ENCODE measurements at places on chromosomes 5 and 9.

GRCh38 chr5:140094889-140095288 lies 19.0 kb upstream of the PURA start:
- DNase-seq = no peak

DNA sequence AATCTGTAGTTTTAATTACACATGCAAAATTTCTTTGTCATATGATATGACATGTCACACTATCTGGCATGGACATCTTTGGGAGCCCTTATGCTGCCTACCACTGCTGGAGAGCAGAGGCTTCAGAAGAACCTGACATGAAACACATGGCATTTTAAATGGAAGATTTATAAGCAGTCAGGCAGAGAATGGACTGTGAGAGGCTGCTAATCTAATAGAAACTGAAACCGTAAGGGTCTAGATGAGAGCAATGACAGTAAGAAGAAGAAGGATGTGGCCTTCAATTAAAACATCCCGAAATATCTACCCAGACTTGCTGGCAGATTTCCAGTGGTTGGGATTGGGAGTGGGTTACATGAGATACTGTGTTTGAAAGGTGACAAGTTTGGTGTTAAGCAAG lies 149.8 kb downstream of the MACIR start:
- no peak for DNase-seq

DNA sequence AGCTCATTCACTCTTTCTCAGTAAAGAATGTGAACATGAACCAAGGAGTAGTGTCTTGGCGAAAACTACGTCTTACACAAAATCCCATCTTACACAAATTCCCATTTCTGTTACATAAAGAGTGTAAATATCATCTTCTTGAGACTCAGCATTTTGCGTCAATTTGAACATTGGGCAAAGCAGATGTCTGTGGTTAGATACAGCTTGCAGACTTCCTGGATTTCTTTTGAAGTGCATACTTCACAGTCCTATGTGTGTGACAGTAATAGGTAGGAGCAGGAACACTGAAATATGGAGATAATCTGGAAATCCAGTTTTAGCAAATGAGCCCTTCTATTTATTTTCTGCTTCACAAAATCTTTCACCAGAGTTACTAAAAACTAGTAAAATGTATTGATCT lies 58.8 kb downstream of the C6 start:
- no peak for DNase-seq

GRCh38 chr5:181255836-181256578 lies 4.9 kb downstream of the TRIM52 start:
- DNase-seq = no peak

DNA sequence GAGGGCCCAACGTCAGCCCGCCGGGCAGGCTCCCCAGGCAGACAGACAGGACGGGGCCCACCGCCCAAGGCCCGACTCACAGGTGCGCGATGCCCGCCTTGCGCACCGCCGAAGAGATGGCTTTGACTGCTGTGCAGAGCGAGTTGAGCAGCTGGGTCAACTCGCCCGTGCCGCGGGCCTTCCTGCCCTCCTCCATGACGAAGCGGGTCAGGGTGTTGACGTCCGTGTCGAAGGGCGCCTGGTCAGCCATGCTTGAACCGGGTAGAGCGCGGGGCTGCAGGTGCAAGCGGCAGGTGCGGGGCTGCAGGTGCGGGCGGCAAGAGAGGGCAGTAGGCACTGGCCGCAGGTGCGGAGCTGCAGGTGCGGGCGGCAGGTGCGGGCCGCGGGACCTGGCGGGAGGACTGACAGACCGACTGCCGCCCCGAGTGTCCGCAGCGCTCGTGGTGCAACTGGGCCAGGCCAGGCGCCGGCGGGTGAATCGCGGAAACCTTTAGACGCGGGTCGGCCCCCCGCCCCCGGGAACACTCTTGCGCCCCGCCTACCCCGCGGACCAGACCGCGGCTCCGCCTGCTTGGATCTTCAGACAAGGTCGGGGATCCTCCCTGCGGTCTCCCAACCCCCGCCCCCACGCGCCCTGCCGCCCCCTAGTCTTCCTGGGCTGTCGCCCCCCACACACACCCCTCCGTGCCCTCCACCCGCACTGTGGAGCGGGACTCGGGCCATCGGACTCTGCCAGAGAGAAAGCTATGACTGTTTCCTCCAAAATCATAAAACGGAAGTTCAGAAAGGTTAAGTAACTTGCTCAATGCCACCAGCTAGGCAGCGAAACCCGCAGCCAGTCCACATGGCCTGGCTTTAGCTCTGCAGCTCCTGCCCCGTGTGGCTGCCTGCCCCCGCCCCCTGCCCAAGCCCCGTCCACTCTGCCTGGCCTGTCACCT lies at the start of gene FBP1:
TSS of gene FBP1 (minus strand) at position 458 of the 938 bp plus-strand sequence. CDS start at position 250, 208 bp downstream.
- DNase-seq = no peak

GRCh38 chr9:36136894-36137391 lies 410 bp downstream of the GLIPR2 start:
- DNase-seq = no peak

DNA sequence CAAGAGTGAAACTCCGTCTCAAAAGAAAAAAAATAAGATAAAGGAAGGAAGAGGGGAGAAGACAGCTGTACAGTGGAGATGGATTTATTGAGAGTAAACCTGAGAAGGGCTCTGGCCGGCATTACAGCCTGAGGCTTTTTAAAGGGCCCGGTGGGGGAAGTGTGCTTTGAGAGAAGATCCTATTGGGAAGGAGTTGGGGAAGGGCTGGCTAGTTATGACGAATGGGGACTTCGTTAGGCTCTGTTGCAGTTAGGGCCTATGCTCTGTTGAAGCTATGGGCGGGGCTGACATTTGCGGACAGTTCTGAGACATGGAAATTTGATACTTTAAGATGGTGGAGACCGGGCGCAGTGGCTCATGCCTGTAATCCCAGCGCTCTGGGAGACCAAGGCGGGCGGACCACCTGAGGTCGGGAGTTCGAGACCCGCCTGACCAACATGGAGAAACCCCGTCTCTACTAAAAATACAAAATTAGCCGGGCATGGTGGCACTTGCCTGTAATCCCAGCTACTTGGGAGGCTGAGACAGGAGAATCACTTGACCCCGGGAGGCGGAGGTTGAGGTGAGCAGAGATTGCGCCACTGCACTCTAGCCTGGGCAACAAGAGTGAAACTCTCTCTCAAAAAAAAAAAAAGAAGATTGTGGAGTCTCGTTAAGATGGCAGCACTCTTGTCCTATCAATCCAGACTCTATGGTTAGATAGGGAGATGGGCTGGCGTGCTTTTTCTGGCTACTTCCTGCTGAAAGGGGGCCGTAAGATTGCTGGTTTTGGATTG lies 33.2 kb downstream of the C9orf50 start:
- no peak for DNase-seq

GRCh38 chr5:57486027-57486602 lies 3.5 kb upstream of the ACTBL2 start:
- DNase-seq = no peak

GRCh38 chr5:139389701-139390638 lies at the start of gene MZB1:
Gene MZB1, minus strand, starts transcription at chr5:139389913. Its CDS starts 57 bp downstream, at chr5:139389856.
- DNase-seq = no peak

DNA sequence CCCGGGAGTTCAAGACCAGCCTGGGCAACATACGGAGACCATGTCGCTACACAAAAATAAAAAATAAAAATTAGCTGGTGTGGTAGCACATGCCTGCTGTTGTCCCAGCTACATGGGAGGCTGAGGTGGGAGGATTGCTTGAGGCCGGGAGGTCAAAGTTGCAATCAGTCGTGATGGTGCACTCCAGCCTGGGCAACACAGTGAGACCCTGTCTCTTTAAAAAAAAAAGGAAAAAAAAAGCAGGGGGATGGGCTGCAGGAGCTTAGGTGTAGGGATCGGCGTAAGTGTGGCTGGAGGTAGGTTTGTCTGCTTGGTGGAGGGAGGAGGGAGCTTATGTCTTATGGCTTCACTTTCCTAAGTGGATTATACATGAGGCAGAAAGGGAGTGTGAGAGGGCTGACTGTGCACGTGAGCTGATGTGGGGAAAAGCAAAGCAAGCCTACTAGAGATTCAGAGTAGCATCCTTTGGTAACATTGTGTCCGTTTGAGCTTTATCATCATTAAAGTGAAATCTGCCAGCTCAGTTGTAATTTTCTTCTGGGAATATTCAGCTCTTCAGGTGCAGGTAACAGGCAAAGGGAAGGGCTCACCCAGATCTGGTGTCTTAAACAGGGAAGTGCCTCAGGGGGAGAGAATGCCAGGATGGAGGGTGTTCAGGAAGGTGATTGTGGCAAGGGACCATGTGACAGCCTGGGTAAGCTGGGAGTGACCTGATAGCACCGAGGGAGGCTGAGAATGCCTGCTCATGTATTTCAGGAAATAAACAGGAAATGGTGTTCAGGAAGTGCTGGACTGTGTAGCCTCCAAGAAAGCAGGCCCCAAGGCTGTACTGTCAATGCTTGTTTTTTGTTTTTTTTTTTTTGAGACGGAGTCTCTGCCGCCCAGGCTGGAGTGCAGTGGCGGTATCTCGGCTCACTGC lies 17.6 kb upstream of the SETX start:
- peak; percentile 44 for DNase-seq

GRCh38 chr5:96254980-96255691 lies 177.9 kb downstream of the PCSK1 start:
- DNase-seq = no peak

DNA sequence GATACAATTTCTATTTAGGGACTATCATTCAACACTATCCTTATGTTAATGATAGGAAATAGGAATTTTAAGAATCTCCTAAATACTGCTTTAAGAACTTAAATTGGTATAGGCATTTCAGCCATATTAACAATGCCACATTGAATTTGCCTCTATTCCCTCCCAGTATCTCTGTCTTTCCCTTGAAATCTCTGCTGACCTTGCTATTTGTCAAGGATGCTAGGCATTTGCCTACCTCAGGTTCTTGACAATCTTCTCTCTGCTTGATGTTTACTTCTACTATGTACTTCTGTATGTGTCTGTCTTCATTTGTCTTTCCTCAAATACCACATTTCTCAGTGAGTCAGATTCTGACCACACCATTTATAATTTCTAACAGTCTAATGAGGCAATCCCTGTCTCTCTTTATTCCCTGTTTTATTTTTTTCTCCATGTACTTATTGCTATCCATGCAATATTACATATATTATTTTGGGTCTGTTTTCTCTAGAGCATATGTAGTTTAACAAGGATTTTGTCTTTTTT lies 1461.4 kb upstream of the CDH9 start:
- DNase-seq = no peak

GRCh38 chr5:63935103-63935502 lies 27.1 kb downstream of the HTR1A start:
- DNase-seq = no peak

- DNase-seq = no peak
Observed at GRCh38 chr5:62922191-62922590, 343.6 kb downstream of the LRRC70 start.

DNA sequence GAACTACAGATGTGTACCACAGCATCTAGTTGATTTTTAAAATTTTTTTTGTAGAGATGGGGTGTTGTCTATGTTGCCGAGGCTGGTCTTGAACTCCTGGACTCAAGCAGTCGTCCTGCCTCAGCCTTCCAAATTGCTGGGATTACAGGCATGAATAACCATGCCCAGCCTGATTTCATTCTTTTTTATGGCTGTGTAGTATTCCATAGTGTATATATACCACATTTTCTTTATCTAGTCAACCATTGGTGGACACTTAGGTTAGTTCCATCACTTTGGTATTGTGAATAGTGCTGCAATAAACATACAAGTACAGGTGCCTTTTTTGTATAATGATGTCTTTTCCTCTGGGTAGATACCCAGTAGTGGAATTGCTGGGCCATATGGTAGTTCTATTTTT lies 3.8 kb downstream of the RCL1 start:
- DNase-seq = no peak

DNA sequence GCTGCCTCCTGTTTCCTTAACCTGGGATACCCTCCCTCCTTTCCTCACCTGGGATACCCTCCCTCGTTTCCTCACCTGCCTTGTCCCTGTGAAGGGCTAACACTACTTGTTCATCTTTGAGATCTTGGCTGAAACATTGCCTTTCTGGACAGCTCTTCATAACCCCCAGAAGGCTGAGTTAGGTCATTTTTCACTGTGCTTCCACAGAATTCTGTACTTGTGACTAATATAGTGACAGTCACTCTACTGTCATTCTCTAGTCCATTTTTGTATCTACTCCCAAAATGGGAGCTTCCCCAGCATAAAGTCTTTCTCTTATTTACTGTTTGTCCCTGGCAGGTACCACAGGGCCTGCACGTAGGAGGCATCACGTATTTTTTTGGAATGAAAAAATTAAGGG lies 21.5 kb upstream of the DAB2 start:
- no peak for DNase-seq

- no peak for DNase-seq
Observed at GRCh38 chr5:50967009-50967562, 300.6 kb downstream of the PARP8 start.

DNA sequence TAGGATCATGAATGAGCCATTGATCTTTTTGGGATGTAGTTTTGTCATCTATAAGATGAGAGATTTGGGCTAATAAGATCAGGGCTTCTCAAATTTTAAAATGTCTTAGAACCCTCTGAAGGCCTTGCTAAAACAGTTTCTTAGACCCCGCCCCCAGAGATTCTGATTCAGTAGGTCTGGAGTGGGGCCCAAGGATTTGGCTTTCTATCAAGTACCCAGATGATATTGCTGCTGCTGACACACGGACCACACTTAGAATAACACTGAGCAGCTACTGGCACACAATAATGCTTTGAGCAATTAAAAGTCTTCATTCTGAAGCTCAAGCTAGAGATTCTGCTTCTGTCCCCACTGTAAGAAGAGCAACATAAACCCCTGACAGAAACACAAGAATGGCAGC lies 216.7 kb downstream of the SMARCA2 start:
- DNase-seq = no peak

- DNase-seq = no peak
Observed at GRCh38 chr5:44542470-44542869, 153.2 kb upstream of the FGF10 start.

- DNase-seq = no peak
Observed at GRCh38 chr5:129041196-129041881, 53.2 kb upstream of the ISOC1 start.

DNA sequence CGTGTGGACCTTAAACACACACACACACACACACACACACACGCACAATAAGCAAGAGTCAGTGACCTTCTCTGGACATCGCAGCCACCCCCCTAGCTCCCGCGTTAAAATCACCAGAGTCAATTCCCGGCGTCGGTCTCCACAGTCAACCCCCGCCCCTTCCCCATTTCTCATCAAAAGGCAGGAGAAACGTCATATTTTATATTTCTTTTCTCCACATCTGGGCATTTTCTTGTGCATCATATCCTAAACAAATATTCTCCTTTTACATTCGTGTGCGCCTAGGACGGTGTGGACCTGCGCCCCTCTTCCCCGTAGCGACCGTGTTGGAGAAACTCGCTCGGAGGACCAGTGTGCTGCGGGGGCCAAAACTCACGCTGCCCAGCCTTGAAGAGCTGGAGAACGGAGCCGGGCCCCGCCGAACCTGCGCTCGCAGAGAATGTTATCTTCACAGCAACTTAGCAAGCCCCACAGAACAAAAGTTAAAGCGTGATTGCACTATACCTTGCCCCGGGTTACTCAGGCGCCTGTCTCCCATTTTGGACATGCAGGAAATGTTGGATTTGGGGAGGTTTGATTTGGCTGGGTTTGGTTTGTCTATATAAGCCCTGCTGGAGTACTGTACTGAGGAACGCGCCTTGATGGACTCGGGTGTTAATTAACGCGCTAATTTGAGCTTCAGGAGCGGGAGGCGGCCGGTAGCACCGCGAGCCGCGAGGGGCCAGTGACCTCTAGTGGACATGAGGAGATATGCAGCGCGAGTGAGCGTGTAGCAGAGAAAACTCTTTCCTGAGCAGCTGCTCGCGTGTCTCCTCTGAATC lies 192.4 kb downstream of the MEF2C start:
- peak; percentile 61 for DNase-seq

All from H54 (cell line).